ENCODE measurements at places on chromosomes 3 and 15. TPM values are rescaled to one million over a fixed set of nuclear protein-coding genes. Genes with fewer than 3 reads are reported as not detected.

GRCh38 chr3:63245726-63246241 lies 32.3 kb upstream of the SYNPR start:
- no peak overlapping the region for H3K27ac ChIP-seq
- DNase-seq, result no peak
- H3K4me3 ChIP-seq, result no peak overlapping the region

DNA sequence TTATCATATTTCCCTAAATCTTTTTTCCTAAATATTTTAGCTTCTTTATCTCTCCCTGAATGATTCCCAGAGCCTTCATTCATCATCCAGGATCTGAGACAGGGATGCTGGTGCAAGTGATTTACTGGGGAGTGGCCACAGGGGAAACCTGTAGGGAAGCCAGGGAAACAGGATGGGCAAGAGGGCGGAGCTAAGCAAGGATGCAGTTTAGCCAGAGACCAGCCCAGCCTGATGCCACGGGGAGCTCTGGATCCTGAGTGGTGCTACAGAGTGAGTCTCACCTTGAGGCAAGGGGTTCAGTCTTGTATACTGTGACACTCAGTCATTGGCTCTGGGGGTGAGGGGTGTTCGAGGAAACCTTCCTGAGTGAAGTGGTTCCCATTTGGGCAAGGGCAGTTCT lies 39.7 kb upstream of the LRRFIP2 start:
- H3K27ac ChIP-seq, result no peak overlapping the region
- DNase-seq, result no peak
- no peak overlapping the region for H3K4me3 ChIP-seq
- peaks cover 4% of the 10 kb centered on the region for H3K4me1 ChIP-seq

GRCh38 chr3:141529256-141529655 lies 42.4 kb downstream of the RASA2 start:
- H3K4me1 ChIP-seq, result no peaks in the 10 kb centered on the region
- H3K36me3 ChIP-seq, result peaks cover 35% of the 10 kb centered on the region
- no peak for DNase-seq
- H3K4me3 ChIP-seq, result no peak overlapping the region

DNA sequence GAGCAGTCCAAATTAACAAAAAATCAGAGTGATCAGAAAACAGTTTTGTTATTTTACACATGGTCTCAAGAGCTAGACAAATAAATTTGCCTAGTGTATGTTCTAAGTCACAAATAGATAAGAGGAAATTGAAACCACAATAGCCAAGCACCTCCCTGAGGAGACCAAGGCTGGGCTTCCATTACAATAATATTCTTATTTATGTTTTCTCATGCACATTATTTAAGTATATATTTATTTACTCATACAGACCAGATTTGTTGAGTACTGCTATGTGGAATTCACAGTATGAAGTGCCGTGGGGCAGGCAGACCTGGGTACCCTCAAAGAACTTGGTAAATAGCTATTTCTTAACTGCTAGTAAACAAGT lies 242.3 kb upstream of the ICE2 start:
- no peak for DNase-seq
- no peaks in the 10 kb centered on the region for H3K36me3 ChIP-seq

GRCh38 chr3:65563861-65564260 lies 474.9 kb downstream of the MAGI1 start:
- H3K36me3 ChIP-seq, result no peaks in the 10 kb centered on the region
- H3K27me3 ChIP-seq, result no peaks in the 10 kb centered on the region
- peaks cover 34% of the 10 kb centered on the region for H3K4me1 ChIP-seq
- H3K27ac ChIP-seq, result peak overlapping the region; percentile 92
- H3K4me3 ChIP-seq, result no peak overlapping the region
- peak; percentile 52 for DNase-seq

The NSMCE3 gene
- 5.5 TPM for polyA plus RNA-seq

The EPHA3 gene
- not detected for polyA plus RNA-seq

The SLC28A1 gene
- not detected for polyA plus RNA-seq
